NCI-H2107 (cell line): ENCODE measurements at places on chromosomes 13 and 19.

DNA sequence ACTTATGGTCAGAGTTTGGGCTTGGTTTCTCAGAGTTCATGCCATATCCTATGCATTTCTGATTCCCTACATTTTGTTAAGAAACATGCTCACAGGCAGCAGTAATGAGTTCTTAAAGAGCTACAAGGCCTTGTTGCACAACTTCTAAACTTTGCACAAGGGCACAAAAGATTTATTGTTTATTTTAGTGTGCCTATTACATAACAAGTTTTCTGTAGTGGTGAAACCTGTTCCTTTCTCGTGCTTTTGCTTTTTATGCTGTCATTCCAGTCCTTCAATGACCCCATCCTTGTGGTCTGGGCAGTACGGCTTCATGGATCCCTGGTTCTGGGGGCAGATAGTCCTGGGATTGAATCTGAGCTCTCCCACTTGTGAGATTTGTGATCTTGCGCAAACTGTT, 17.8 kb downstream of the ZNF507 start:
- DNase-seq: no peak

DNA sequence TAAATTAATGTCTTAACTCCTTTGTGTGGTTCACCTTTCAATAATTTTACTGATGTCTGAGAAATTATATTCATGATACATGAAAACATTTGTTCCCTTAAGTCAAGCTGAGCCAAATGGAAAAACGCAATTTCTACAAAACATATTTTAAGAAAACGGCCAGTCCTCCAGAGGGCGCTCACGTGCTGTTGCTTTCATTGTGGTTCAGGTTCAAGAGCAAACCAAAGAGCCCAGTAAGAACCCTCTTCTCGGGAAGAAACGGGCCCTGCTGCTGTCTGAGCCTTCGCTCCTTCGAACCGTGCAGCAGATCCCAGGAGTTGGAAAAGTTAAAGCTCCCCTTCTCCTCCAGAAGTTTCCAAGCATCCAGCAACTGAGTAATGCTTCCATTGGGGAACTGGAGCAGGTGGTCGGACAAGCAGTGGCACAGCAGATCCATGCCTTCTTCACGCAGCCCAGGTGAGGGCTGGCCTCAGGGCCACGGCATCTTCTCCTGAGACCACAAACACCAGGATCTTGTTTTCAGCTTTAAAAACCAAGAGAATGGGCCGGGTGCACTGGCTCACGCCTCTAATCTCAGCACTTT, 4.3 kb downstream of the FAAP24 start:
- DNase-seq: peak; percentile 43

- peak; percentile 46 for DNase-seq
Observed at GRCh38 chr19:46016426-46017094, 6.3 kb downstream of the PGLYRP1 start.

DNA sequence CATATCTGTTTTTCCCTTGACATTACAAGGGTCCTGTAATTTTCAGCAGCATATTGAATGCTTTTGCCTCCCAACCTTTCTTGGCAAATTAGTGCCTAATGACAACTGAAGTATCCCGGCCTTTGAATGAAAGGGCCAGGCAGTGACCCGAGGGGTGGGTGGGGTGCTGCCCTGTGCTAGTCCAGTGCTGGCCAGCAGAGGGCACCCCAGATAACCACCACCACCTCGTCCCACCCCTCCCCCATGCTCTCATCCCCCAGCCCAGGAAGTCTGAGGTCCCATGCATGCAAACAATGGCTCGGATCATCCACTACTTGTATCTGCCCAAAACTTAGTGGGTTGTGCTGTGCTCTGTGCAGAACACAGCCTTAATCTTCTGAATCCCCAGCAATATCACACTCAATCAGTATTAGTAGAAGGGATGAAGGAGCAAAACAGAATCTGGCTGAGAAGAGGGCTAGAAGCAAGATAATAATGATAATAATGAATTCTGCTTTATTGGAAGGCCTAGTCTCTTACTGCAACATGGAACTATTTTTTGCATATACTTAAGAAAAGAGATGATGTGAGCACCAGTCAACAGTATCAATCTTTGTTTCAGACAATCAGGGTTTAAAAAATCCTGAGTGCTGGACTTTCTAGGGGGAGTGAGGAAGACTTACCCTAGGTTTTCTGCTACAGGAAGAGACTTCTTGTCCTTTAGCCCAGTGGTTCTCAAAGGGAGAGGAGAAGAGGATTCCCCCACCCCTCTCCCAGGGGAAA, 3.8 kb downstream of the ATP12A start:
- DNase-seq: peak; percentile 22

GRCh38 chr13:95261956-95262355, 39.3 kb downstream of the ABCC4 start:
- no peak for DNase-seq

GRCh38 chr19:1312767-1313694, 27.4 kb downstream of the EFNA2 start:
- DNase-seq: no peak
